B cell (primary cell): ENCODE measurements at places on chromosomes 7 and 10. TPM values are rescaled to one million over a fixed set of nuclear protein-coding genes. Genes with fewer than 3 reads are reported as not detected.

DOCK1 gene
- polyA plus RNA-seq = not detected in 2 replicates

SGCE gene
- polyA plus RNA-seq = 8.9 and 13.5 TPM in 2 replicates

ALDH18A1 gene
- polyA plus RNA-seq = 12.4 and 15.9 TPM in 2 replicates

BAIAP2L1 gene
- polyA plus RNA-seq = 0.39 and 1.5 TPM in 2 replicates

TDRD1 gene
- 0.03 and 0.10 TPM in 2 replicates for polyA plus RNA-seq

DNA sequence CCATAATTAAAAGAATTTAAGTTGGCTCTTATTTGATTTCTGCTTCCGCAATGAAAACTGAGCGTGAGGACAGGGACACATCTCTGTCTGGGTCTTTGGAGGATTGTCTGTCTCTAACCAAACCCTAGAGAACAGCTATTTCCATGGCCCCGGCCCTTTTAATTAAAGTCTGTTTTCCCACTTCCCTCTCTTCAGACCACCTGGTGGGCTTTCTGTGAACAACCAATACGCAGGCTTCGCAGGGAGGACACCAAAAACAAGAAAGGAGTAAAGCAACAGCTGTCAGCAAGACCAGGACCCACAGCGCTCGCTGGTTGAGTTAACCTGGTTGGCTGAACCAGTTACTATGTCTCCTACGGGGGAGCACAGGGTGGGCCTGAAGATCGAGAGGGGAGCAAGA is 217.1 kb upstream of the FRMD4A start:
- DNase-seq = no peak

GRCh38 chr10:80598084-80598798 is 60.5 kb downstream of the SH2D4B start:
- DNase-seq = peak; percentile 37

GRCh38 chr10:43122826-43123225 is 15.4 kb upstream of the CSGALNACT2 start:
- no peak for DNase-seq

GRCh38 chr7:70523249-70523988 is 608.5 kb upstream of the GALNT17 start:
- no peak for DNase-seq

DNA sequence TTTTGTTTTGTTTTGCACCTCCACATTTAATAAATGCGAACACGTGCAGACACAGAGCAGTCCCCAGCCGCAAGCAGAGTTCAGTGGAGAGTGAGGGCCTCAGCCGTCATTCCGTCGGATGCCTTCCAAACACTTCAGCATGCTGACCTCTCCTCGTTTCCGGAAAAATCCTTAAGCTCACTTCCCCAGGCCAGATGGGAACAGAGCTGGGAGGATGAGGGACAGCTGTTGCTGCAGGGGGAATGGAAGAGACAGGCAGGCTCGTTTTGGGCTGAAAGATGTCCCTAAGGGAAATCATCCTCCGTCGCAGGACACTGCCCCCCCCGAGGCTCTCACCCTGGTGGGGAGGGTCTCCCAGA is 17.2 kb upstream of the FGFR2 start:
- no peak for DNase-seq

GRCh38 chr7:66033471-66034385 is 41.9 kb upstream of the ASL start:
- DNase-seq = no peak

DNA sequence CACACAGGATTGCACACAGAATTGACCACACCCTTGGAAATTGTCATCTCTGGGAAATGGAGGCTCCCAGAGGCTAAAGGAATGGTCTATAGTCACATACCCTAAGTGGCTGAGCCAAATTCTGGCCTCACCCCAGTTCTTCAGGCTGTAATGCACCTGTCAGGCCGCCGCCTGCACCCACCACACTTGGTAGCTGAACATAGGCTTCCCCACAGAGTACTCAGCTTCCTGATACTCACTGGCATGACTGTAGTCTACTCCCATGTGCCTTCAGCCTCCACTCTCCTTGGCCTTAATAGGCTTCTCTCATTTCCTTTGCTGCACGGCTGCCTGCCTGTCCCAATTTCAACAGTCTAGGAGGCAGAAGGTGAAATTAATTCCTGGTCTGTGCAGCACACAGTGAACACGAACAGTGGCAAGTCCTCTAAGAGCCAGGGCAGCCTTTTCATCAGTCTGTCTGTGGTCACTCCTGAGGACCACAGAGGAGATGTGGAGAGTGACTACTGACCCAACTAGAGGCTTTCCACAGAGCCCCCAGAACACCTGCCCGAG is 42.5 kb downstream of the NUDCD3 start:
- DNase-seq = no peak

GRCh38 chr7:107850216-107850615 is 40.8 kb upstream of the DLD start:
- DNase-seq = no peak

DNA sequence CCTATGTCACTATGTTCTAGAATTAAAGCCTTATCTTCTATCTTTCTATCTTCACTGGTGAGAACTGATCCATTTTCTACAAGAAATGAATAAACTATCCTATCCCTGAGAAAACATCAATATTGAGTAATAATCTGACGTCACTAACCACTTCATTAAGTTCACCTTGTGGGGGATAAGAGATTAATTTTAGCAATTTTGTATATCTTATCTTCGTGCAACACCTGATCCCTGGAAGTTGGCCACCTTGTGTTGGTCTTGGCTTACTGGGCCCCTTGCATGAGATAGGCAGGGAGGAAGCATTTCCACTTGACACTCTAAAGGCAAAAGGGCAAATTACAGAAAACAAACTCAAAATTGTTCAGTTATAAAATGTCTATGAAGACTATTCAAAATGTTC is 20.1 kb upstream of the OR6B1 start:
- DNase-seq = no peak
